Activated CD8-positive, alpha-beta memory T cell treated with anti-CD3 and anti-CD28 coated beads for 1 hour (primary cell): ENCODE measurements at places on chromosomes 4 and X.

- no peak for DNase-seq
Observed at GRCh38 chr4:170339522-170339921, 249.8 kb upstream of the AADAT start.

- DNase-seq: no peak
Observed at GRCh38 chr4:25043548-25043947, 12.8 kb upstream of the LGI2 start.

DNA sequence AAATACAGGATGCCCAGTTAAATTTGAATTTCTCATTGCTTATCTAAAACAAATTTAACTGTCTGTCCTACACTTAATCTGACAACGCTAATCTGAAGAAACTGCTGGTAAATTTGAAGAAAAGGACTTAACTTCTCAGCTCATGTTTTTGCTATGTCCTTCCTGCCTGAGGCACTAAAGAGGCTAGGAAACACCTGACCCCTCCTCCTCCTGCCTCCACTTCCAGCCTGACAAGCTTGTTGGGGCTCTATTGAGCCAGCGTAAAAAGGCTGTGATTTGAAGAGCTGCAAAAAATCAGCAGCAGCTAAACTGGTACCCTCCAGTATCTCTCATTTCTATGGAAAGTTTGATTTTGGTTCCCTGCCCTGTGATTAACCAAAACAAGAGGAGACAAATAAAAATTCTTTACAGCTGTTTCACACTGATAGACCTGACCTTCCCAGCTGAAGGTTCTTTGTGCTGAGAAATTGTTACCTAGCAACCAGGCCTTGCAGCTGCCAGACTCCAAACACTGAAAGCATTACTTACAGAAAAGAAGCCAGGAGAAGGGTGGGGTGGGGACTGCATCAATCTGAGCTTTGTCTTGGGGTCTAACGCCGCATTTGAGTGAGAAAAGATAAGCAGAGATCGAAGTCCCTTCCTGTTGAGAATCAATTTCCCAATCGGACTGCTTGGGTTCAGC lies 35.0 kb downstream of the DCX start:
- no peak for DNase-seq

- DNase-seq: no peak
Observed at GRCh38 chrX:124289443-124289842, 43.0 kb upstream of the TEX13D start.
